ENCODE measurements at places on chromosomes 7 and 10.

GRCh38 chr7:3486841-3487240 lies 185.8 kb downstream of the SDK1 start:
- no peak for DNase-seq

- no peak for DNase-seq
These were observed 3.8 kb upstream of the GRIFIN start for GRCh38 chr7:2480070-2480408.

DNA sequence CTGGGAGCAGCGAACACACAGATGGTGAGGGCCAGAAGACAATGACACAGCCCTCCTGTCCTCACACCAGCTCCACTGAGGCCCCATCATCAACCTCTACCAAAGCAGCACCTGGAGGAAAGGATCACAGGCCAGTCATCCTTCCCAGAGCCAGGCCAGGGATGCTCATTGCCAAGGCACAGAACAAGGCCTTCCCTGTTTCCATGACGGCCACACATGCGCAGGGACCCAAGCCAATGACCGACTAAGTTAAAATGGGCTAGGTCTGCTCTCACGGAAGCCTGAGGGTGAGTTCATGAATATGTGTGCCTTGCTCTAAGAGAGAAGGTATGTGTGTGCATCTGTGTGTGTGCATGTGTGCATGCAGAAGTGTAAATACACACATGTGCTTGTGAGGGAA lies 39.6 kb downstream of the COBL start:
- DNase-seq = no peak

DNA sequence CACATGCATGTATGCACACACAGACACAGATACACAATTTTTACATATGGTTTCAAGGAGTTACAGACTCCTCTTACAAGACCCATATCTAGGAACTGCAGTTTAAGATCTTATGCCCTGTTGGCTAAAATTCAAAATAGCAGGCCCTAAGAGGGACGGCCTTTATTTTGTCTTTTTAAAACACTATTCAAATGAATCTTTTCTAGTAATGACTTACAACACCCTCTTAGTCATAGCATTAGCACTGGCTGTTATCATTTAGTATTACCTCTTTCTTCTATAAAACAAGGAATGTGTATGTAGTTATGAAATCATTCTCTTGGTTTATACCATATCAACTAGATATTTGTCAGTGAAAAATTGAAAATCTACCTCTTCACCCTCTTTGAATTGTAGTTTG lies 15.3 kb downstream of the PAPSS2 start:
- DNase-seq = no peak
